ENCODE measurements at places on chromosomes 3 and 15.
A peak's percentile ranks its signal among the peaks of the same experiment; 100 is the strongest.

GRCh38 chr15:31398677-31399301 is 72.2 kb downstream of the KLF13 start:
- DNase-seq = peak; percentile 76

GRCh38 chr3:118146658-118147375 is 887.8 kb downstream of the IGSF11 start:
- no peak for DNase-seq

- no peak for DNase-seq
These were observed 173.2 kb downstream of the CHDH start for GRCh38 chr3:53672981-53673380.

- DNase-seq = no peak
These were observed 22.0 kb upstream of the SKOR1 start for GRCh38 chr15:67803299-67803698.

DNA sequence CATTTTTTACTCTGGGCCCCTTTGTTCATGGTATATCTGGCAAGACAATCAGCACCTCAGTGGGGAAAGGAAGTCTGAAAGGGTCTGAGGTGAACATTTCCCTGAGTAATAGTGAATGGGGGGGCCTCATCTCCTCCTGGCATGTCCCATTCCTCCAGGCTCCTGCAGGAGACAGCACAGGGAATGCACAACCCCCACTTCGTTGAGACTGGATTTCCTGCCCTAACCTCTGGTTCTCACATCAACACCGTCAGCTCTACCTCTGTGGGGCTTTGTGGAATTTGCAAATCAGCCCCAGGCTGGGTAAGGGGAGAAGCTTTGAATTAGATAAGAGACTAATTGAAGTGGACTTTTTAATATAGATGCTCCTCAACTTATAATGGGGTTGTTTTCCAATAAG is 168.3 kb upstream of the TRIM42 start:
- peak; percentile 82 for DNase-seq

GRCh38 chr3:37668818-37669610 is 192.7 kb upstream of the CTDSPL start:
- no peak for DNase-seq

- DNase-seq = no peak
These were observed 30.6 kb downstream of the ADAMTS17 start for GRCh38 chr15:100311154-100311625.

DNA sequence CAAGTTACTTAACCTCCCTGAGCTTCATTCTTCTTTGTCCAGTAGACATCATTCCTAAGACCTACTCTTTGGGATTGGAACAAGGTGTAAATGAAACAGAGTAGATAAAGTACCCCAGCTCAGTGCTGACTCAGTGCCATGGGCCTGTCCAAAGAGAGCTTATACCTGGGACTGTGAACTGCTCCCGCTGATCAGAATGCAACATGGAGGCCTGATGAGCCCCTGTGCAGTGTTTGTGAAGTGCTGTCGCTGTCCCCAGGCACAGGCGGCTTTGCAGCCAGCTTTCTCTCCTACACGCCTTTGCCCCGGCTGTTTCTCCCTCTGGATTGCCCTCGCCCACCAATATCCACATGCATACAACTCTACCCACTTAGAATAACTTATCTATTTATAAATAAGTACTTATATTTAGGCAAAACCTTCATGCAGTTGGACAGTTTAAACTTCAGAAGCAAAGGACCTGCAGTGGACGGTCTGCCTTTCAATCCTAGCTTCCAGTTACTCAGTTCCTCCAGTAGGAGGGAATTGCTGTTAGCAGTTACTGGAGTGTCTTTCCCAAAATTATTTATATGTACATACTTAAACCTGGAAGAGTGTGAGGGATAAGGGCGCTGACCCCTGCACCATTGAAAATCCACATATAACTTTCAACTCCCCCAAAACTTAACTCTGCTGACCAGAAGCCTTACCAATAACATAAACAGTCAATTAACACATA is 80.0 kb downstream of the CORO2B start:
- no peak for DNase-seq

DNA sequence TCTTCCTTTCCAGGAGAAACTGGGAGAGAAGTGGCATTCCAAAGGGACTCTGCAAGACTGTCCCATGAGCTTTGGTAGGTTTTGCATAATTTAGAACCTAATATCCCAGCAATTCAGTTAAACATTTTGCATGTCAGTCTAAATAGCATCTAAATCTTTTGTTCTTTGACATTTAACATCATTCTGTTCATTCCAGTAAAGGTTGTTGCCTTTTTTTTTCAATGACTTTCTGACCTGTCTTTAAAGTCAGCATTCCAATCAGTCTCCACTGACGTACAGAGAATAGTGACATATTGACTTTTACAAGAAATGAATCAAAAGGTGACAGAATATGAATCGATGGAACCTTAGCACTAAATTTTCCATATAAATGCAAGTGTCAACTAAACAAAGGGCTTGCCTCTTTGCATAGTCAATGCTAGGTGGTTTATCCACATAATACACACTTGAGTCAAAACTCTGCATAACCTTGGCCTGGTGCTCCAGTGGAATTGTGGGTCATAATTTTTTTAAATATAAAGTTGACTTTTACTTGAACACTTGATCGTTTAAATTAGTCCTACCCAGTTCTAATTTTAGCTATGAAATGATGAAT is 370.1 kb downstream of the CNTN6 start:
- DNase-seq = no peak

DNA sequence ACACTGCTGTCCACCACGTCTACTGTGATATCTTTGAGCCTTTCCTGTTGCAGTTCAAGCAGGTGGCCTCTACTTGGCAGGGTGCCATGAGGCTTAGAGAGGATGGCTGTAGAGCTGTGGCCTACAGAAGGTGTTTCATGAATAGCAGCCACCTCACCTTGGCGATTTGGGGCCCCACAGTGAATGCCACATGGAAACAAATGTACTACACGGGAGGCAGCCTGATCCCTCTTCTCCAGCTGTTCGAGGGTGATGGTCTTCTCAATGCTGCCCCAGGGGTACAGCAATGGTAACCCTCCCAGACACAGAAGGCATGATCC is 70.7 kb downstream of the FAM43A start:
- DNase-seq = no peak

- no peak for DNase-seq
These were observed 174.0 kb upstream of the TPM1 start for GRCh38 chr15:62868507-62868906.

- DNase-seq = peak; percentile 10
These were observed 34.1 kb downstream of the CCDC191 start for GRCh38 chr3:114022145-114022802.

GRCh38 chr3:183296944-183297343 is 43.9 kb downstream of the B3GNT5 start:
- DNase-seq = no peak

GRCh38 chr15:31328428-31328968 is 1.9 kb downstream of the KLF13 start:
- DNase-seq = peak; percentile 51

DNA sequence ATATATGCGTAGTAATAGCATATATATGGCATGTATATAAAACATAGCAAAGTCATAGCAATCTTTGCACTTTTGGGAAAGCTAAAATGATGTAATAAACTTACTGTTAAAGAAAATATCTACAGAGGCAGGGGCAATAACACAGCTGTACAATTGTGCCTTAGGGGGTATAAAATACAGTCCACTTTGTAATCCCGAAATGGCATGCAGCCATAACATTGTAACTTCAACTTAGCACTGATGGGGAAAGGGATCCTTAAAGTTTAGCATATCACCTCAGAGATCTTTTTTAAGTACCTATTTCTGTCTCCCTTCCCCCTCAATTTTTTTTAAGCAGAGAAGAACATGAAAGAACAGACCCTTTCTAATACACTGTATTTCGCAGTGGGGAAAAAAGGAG is 40.8 kb downstream of the PLD1 start:
- DNase-seq = no peak

DNA sequence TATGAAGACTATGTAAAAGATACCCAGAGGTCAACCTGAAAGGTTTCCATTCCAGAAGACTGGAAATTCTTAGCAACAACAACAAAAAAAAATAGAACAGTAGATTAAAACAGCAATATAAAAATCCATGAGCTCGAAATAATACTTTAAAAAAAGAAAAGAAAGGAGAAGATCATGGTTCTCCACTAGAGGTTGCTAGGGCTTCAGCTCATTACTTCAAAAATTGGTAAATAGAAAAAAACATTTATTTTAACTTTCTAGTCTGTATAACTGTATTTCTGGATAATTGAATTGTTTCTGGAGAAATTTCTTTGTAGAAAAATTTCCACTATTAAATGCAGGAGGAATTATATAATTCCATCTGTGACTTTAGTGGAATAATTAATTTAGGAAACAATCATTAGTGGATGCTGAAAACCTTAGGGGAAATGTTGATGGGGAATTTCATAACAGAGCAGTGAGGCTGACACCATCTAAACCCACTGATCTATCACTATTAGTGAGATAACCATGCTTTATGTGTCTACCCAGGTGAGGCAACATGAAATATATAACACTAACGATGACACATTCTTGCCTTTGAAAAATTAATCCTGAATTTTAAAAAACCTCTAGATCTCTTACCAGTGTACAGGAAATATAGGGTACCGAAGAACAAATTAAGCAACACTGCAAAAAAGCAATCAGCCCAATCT is 62.5 kb upstream of the SNRK start:
- DNase-seq = no peak

GRCh38 chr15:79370716-79371115 is 59.8 kb downstream of the TMED3 start:
- DNase-seq = no peak

DNA sequence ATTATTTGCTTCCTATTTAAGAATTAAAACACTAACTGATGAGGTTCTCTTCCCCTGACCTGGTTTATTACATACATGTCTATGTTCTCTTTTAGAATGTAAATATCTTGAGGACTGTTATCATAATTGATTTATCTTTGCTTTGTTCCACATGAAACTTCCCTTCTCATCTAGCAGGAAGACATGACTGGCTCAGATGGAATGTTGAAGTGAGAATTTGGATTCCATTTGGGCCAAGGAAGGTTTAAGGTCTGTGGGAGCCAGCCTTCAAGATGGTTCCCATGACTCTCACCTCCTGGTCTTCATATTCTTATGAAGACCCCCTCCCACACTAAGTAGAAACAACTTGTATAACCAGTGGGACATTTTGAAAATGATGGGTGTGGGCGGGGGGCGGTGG is 222.2 kb upstream of the GADL1 start:
- no peak for DNase-seq

GRCh38 chr15:43150191-43150929 is 17.0 kb downstream of the TMEM62 start:
- DNase-seq = no peak

DNA sequence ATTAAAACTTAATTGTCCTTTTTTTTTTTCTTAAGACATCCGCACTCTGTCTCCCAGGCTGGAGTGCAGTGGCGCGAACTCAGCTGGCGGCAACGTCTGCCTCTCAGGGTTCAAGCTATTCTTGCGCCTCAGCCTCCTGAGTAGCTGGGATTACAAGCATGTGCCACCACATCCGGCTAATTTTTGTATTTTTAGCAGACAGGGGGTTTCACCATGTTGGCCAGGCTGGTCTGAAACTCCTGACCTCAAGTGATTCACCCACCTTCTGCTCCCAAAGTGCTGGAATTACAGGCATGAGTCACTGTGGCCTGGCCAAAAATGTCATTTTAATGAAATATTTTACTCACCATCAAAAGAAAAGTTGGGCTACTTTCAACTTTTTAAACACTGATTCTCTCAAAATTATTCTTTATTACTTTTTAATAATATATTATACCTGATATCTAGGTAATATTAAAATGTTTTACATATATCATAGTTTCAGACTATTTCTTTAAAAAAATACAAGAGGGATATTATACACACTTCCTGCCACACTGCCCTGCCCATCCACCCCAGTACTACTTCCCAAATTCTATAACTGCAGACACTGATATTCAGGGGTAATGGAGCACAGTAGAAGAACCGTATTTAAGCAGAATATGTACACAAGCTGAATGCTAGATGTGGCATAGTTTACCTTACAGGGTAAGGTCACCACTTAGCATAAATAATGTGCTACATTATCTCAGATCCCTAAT is 723.9 kb upstream of the ZNF385D start:
- DNase-seq = no peak

DNA sequence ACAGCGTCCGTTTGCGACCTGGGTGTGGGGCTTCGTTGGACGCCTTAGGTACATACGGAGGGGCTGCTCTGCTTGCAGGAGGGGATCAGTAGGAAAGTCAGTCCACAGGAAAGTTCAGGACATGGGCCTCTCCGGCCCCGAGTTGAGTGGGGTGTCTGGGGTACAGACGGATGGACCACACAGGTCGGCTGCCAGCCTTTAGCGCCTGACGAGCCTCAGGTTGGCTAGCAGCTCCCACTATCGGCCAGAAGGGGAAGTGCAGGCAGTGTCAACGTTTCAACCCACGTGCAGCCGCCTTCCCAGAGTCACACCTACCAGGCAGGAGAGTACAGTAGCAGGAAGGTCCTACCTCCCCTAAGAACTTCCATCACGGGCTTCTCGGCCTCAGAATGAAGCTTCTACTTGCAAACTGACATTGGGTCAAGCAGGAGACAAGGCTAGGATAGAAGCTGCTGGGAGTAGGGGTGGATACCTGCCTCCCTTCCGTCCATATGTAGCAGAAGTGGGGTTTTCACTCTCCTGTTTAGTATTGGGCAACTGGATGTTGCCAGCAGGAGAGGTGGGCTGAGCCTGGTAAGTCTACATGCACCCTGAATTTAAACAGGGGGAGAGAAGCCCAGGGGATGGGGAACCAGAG is 1.8 kb upstream of the SCN5A start:
- peak; percentile 92 for DNase-seq

- DNase-seq = no peak
These were observed 18.4 kb downstream of the SRGAP3 start for GRCh38 chr3:9231006-9231405.
